Eye (tissue), 1 donor: ENCODE measurements at places on chromosomes 5 and 9.

- DNase-seq = no peak
Measured at GRCh38 chr5:32390819-32391591, 53.5 kb downstream of the ZFR start.

DNA sequence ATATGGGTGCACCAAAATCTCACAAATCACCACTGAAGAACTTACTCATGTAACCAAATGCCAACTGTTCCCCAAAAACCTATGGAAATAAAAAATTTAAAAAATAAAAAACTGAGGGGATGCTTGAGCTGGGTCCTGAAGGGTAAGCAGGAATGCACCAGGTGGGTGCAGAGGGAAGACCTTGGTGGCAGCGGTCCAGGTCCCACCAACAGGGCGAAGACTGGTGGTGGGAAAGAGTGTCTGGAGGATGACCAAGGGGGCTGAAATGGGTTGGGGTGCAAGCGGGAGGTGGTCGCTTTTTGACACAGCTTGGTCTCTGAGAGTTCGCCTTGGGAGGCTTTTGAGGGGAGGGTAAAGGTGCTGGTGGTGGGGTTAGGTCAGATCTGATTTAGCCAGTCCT is 3.3 kb upstream of the DAB2IP start:
- no peak for DNase-seq

DNA sequence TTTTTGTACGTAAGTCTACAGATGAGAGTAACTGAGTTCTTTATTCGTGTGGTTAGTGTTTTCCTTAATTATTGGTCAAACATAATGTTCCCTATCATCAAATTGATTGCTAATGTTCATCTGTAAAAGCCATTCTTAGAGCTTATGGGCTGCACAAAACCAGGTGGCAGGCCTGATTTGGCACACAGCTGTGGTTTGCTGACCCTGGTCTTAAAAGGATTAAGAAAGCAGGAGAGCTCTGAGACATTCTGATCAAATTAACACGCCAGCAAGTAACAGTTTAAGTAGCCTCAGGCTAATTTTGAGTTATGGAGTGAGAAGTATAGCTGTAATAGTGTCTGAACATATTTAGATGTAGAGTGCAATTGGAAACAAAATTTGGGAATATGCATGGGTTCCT is 63.2 kb downstream of the PRR16 start:
- peak; percentile 32 for DNase-seq

- DNase-seq = peak; percentile 99
Measured at GRCh38 chr5:134738133-134738962, at the start of gene CAMLG. Gene CAMLG, plus strand, starts transcription at chr5:134738548. Its CDS starts 73 bp downstream, at chr5:134738621.

DNA sequence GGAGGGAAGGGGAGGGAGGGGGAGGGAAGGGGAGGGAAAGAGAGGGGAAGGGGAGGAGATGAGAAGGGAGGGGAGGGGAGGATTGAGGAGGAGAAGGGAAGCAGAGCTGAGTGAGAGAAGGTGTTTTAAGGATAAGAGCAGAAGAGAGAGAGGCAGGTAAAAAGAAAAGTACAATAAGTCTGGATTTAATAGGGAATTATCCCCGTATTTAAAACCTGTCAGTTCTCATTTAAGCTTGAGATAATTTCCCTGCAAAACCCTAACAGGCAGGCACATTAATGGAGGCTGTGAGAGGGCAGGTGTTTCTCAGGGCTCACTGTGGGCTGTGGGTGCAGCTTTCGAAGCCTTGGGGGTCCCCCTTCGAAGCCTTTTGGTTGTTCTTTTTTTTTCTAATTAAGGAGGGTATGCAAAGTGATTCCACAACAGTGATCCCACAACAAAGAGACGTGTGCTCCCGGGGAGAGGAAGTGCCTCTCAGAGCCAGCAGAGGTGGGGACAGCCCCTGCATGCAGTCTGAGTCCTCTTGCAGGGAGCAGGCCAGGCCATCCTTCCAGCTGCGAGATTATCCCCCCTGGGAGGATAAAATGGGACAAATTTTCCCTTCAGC is 317.9 kb upstream of the IRX1 start:
- DNase-seq = no peak

DNA sequence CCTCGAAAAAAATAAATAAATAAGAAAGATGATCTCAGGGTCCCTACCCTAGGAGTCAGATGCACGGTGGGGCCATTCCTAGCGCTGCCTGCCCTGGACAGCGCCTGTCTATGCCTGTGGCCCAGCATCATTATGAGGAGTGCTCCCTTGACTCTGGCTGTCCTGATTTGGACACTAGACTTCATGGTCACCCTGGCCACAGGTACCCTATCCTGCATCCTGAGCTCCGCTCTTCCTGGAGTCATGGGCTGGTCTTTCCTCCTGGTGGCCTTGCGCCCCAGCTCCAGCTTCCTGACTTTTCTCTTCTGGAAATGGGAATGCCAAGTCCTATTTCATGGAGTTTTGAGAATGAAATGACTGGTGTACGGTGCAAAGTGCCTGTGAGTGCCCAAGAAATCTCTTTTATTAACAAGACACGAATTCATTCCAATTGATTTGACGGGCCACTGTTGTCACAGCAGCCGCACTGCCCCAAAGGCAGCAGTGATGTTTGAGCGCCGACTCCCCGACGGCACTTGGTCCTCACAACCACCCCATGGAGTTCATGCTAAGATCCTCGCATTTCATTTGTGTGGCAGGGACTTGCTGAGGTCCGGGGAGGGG is 564 bp upstream of the AIF1L start:
- no peak for DNase-seq

DNA sequence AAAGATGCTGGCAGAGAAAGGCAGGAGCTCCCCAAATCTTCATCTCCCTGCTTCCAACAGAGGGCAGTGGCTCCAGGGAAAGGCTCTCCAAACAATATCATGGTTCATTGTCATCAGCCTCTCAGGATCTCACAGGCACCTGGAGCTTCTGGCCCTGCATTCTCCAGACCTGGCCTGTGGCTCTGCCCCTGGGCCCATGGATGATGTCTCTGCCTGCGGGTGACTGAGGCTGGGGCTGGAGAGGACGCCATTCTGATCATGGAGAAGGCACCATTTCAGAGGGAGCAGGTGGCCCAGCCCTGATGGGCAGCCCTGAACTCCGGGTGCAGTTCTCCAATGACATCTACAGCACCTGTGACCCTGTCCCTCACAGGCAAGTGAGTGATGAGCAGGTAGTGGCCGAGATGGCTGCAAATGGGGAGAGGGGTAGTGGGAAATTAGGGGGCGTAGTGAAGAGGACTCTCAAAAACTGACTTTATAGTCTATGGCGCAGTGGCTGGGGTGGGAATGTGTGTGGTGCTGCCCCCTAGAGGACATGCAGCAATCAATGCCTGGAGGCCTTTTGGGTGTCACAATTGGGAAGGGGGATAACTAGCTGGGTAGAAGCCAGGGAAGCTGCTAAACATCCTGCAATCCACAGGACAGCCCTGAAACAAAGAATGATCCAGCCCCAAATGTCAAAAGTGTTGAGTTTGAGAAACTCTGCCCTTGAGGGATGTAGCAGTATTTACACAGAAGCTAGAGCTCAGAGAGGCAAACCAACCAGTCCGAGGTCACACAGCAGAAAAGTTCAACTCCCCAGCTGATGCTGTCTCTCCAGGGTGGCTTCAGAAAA is 3.2 kb downstream of the SH3PXD2B start:
- peak; percentile 65 for DNase-seq

DNA sequence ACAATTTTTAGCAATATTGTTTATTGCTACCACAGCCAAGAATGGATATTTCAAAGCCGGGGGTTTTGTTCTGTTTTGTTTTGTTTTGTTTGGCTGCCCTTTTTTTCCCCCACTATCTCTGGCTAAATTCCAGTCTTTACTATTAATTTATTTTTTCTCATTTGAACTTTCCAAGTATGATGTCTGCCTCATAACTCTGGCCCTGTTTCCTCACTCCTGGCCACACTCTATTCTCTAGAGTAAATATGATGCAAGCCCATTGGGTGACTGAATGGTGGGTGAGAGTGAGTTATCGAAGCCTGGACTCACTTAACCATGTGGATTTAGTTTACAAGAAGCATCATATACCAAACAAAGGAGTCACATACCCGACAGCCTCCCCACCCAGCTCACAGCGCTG is 41.9 kb downstream of the WDR36 start:
- DNase-seq = peak; percentile 69

- DNase-seq = no peak
Measured at GRCh38 chr9:2936221-2936620, 92.3 kb upstream of the PUM3 start.

GRCh38 chr9:89173072-89173471 is 5.5 kb downstream of the SHC3 start:
- DNase-seq = no peak

DNA sequence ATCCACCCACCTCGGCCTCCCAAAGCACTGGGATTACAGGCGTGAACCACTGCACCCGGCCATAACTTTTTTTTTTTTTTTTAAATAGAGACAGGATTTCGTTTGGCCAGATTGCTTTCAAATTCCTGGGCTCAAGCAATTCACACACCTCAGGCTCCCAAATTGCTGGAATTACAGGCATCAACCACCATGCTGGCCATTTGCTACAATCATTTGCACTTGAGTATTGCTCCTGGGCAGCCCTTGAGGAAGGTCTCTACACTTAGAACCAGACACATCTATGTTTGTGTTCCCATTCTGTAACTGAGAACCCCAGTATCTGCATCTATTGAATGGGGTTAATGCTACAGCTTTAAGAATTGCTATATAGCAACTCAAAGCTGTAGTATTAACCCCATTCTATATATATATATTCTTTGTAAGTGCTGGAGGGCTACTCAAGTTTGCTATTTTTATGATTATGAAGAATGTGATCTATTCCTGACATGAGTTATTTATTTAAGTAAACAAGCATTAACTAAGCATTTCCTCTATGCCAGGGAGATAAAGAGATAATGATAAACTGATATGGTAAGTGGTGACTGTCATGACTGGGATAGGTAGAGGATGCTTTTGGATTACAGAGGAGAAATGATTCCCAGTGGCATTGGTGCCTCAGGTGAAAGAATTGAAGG is 496.5 kb upstream of the TNC start:
- no peak for DNase-seq

DNA sequence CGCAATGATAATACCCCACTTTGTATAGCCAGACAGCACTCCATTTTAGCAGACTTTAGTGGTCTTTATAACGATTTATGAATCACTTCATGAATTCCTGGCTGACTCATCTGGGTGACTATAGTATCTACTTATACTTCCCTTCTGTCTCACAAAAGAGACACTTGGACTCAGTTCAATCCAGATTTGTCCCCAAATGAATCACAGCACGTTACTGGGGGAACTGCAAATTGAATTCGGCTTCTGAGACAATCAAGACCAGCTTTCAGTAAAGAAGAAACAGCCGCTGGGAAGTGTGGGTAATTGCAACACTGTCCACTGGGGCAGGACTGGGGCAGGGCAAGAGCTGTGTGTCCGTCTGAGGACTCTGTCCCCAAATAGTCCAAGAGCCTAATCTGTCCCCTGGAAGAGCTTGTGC is 337.3 kb upstream of the RFX3 start:
- peak; percentile 67 for DNase-seq

DNA sequence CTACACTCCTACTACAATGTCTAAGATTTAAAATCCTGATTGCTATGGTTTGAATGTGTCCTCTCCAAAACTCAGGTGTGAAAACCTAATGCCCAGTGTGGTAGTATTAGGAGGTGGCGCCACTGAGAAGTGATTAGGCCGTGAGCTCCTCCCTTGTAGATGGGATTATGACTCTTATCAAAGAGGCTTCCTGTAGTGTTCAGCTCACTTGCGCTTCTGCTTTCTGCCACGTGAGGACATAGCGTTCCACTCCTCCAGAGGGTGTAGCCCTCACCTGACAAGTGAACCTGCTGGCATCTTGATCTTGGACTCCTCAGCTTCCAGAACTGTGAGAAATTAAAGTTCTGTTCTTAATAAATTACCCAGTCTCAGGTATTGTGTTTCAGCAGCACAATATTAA is 33.0 kb upstream of the WHRN start:
- no peak for DNase-seq

DNA sequence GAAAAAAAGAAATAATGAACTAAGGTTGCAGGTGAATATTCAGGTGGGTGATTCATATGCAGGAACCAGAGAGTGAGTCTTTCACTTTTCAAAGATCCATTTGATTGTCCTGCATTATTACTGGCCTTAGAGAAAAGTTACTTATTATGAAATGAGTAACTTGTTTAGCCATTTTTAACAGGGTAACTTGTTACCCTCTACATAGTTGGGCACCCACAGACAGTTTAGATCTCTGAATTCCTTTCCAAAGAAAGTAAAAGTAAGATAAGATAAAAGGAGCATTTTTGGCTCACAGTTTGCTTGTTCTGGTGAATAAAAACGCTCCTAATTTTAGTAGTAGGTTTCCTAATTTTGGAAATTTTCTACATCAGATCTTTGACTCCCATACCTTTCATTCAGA is 54.1 kb upstream of the DAB2 start:
- DNase-seq = no peak

GRCh38 chr5:88489364-88489763 is 220.7 kb upstream of the TMEM161B start:
- DNase-seq = no peak

DNA sequence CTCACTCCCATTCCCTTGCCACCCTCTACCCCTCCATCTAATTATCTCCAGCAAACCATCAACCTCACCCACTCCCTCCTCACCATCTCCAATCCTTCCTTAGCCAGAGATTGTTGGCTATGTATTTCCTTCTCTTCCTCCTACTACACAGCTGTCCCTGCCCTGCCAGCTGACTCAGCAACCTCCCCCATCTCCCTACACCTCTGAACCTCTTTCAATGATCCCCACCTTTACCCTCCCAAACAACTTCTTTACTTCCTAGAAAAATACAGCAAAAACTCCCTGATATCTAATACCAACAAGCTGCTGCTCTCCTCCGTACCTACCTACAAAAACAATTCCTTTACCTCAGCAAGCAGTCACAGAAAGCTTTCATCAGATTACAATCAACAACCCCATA is 37.3 kb downstream of the SPTLC1 start:
- no peak for DNase-seq

DNA sequence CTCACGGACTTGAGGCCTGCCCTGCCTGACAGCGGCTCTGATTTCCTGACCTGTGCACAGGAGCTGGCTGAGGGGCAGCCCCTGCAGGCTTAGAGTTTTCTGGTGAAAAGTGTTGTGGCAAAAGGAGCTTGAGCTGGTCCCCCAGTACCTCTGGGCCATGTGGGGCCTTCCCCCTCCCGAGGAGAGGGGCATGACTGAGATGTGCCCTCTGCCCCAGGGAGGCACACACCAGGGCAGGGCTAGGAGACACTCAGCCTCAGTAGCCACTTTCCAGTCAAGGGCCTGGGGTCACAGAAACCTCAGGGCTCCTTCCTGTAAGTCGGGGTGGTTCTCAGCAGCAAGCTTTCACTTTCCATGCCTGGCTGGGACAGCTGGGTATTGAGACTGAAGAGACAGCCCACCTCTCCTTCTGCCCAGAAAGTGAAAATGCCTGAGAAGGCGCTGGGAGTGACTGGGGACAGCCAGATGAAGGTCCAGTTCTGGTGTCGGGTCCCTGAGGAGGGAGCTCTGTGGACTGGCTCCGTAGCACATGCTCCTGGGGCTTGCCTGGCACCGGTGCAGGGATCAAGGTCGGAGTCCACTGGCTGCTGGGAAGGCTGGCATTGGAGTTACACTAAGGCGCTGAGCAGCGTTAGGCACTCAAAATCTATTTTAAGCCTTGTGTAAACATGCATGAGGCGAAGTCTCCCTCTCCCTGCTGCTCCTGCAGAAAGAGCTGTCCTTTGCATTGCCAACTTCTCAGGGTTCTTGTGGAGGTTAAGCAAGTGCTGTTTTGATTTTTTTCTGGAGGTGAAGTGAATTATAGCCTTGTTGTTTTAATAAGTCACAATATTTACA is 394.9 kb downstream of the GADD45G start:
- peak; percentile 56 for DNase-seq
